ENCODE measurements at places on chromosomes 3 and 15.

- DNase-seq, result no peak
Measured at GRCh38 chr3:11641683-11642430, 1.9 kb downstream of the VGLL4 start.

DNA sequence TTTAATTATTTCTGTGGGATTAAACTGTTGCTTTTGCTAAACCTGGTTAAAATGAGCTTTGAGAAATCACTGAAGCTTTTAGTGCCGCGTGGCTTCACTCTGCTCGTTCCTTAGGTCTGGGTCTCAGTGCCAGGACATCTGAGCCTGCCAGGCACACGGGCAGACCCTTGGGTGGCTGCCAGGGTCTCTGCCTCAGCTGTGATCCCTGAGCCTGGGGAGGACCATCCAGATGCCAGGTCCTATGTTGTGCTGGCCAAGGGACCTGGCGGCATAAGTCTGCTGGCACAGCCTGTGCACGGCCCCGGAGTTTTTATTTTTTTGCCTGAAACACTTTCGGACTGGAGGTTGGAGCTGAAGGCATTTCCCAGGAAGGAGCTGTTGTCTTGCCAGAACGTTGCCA lies 328.1 kb downstream of the LRTM1 start:
- DNase-seq, result no peak

GRCh38 chr3:127997016-127997415 lies 55.2 kb upstream of the SEC61A1 start:
- DNase-seq, result no peak

DNA sequence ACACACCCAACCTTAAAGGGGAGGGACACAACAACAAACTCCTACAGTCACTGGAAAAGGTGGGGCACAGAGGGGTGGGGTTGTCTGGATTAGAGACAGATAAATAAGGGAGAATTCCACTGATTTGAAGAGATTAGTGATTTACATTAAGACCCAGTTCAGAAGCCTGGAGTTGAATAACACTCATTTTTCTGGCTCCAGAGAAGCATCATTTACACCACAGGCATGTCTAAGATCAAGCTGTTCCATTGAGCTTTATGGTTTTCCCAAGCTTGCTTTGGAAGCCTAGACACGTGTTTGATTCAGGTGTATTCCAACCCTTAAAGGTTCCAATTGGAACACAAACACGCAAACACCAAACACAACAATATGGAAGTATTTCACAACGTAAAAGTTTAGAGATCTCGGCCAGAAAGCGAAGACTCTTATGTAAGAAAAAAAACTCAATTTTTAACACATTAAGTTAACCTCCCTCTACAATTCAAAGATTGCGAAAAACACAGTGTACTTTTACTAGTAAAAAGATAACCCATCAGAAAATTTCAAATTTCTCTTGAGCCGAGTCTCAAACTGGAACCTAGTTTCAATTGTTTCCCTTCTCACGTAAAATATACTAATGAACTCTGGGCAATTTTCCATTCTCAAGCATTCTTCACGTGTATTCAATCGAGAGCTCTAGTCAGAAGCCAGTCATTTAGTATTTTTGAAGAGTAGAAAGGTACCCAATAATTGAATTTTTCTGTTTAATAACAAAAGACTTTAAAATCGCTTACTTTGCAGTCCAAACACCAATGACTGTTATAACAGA lies 2.1 kb downstream of the TRA2B start:
- DNase-seq, result no peak

DNA sequence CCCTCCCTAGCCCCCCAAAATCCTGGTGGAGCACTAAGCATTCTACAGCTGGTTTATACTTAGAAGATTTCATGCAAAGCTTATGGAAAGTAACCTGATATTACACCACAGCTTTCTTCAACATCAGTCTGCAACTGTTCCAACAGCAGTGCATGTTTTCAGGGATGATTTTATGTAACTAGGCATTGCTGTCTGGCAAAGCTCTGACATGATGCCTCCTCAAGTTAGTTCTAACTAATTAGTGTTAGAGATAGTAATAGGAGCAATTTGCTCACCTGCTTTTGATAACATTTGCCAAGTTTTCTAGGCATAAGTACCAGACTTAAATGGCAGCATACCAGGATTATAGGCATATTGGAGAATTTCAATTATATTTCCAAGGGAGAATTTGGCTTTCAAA lies 330.3 kb upstream of the SGO1 start:
- no peak for DNase-seq

DNA sequence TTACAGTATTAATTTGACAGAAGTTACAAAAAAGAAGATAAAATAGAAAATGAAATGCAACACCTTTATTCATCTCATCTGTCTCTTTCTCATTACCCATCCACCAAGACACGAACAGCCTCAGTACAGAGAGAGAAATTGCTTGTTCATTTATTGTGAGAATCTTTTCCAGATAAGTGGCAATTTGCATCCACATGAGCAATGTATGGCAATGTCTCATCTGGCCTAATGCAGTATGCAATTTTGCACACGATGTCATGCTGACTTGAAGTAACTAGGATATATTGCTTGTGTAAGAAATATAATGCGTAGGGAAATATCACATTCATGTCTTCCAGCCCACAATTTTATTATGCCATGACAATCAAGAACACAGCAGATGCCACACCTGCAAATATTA lies 866.9 kb downstream of the ROBO1 start:
- no peak for DNase-seq

Data from stimulated activated CD4-positive, alpha-beta T cell treated with anti-CD3 and anti-CD28 coated beads, Interleukin-2, amount 100 ng/mL, for 4 hours (primary cell).